ENCODE measurements at places on chromosomes 12 and 14.
A peak's percentile ranks its signal among the peaks of the same experiment; 100 is the strongest.

GRCh38 chr12:6618483-6619225 is 11.5 kb upstream of the CHD4 start:
- DNase-seq: no peak

- no peak for DNase-seq
These were observed 84.7 kb upstream of the PAWR start for GRCh38 chr12:79775355-79776027.

- DNase-seq: no peak
These were observed 787.2 kb downstream of the GALC start for GRCh38 chr14:87205811-87206210.

DNA sequence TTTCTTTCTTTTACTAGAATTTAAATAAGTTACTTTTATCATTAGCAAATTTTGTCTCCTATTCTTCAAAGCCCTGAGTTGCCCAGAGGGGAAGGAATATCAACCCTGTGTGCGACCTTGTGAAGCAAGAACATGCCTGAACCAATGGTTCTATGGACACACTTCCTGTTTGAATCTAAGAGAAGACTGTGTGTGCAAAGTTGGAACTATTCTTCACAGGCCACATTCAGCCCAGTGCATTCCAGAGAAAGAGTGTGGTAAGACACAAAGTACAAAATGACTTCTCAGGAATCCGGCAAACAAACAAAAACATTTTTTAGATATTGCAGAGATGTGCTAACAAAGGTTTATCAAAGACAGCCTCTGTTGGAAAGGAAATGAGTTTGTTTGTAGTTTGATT is 90.8 kb upstream of the PTPRQ start:
- DNase-seq: no peak

DNA sequence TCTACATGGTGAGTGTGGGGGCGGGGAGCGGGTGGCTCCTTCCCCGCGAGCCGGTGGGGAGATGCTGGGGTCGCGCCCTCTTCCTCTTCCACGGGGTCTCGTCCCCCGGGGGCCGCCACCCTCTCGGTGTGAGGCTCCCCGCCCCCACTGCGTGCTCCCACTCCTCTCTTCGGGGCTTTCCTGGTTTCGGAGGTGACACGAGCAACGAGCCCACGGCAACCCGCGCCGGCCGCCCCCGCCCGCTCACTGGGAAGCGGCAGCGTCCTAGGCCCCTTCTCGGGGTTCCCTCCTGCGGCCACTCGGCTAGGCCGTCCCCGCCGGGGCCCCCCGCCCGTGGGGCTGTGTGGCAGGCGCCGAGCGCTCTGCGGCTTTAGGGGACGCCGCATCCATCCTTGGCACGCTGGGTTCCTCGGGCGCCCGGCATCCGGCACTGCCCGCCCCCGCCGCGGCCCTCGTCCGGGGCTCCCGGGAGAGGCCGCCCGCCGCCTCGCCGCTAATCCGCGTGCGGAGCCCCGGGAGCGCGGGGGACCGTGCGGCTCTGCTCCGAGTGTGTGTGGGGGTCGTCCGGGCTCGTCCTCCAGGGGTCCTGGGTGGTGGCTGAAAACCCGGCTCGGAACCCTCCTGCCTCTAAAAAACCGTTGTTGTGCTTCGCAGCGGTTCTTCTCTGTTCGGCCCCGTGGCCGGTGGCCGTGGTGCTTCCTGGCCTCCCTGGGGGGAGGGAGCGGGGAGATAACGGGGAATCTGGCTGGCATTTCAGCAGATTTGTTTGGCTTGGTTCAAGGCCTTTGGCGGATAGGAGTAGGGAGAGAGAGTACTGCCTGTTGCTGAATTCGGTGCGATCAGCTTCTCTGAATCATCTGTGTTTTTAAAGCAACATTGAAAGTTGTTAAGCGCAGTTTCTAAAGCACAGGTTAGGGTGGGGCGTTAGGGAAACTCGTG is 1.0 kb downstream of the PCNX1 start:
- peak; percentile 16 for DNase-seq

DNA sequence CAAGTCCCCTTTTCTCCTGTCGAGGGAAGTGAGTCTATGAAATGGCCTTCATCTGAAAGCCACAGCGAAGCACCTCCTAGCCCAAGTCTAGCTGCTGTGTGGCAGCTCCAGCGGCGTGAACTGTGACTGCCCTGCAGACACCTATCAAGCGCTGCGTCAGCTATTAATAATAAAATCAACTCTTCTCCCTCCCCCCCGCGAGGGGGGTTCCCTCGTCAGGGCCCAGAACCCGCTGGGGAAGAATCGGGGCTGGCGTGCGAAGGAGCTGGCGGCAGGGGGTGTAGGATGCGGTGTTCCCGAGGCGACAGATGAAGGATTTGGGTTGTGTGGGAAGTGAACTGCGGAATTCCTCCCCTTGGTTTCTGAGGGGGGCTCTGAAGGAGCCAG is 662 bp upstream of the ATP2A2 start:
- peak; percentile 77 for DNase-seq

DNA sequence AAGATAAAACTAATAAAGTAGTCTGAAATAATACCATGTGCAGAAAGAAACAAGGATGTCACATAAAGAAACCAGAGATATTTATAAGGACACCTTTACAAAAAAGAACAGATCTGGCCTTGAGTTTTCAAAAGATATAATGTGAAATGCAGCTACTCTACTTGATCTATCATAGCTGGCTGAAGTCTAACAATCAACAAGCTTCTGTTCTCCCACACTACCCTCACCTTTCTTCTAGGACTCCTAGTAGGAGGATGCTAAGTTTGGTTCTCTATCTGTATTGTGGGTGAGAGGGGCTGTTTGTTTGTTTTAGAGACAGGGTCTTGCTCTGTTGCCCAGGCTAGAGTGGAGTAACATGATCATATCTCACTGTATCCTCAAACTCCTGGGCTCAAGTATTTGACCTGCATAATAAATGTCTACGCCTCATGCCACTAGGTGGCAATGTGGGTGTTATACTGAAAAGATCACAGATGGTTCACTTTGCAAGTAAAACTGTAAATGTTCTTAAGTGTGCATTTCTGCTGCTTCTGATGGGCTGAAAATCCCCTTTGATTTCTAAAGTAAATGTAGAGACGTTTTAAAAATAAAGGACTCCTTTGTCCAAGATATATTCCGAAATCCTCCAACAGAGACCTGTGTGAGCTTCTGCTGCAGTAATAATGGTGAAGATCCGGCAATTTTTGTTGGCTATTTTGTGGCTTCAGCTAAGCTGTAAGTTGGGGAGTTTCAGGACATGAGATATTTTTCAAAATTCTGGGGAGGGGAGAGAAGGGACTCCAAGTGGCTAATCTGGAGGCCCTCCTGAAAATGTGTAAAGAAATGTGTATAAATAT is 269.3 kb downstream of the DAD1 start:
- peak; percentile 52 for DNase-seq

GRCh38 chr12:39868328-39868725 is 237.6 kb downstream of the SLC2A13 start:
- no peak for DNase-seq
